Left kidney (tissue), 8 donors: ENCODE measurements at places on chromosomes 3 and 15.

DNA sequence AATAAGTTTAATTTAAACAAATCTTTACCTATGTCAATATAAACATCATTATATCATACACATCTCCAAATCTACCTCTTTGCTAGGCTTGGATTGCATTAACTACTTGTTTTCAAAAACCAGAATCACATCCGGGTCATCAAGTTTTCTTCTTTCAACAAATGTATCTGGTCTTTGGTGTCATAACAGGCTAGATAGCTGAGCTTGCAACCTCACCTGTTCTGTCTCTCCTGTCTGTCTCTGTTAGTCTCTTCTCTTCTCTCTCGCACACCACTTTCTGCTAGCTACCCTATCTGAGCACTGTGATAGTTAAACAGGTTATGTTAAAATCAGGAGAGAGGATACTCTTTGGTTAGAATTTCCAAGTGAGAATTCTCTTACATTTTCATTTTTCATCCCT, 6.7 kb downstream of the FOXB1 start:
- DNase-seq: no peak

DNA sequence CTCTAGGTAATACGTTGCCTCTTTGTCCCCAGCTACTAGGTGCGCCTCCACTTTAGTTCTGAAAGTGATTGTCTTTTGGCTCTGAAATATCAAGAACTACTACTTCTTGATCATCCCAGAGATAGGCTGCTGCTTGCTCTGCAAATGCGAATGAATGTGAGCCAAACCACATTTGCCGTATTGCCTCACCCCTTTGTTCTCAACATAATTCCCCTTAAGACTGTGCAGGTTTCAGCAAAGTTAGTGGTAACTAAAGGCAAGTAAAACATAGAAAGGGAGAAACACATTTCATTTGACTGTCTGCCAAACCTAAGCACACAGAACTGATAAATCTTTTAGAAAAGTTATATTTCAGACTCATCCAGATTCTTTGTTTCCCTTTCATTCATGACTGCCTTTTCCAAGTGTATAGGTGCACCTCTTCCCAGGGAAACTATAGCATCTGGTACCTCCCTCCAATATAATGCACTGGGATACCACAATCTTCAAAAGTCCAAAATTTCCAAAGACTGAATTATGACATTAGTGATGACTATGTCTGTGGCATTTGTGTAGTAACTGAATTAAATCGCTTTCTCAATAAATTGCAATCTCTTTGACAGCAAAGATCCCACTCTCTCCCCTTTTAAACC, 720.6 kb upstream of the CBLB start:
- no peak for DNase-seq

DNA sequence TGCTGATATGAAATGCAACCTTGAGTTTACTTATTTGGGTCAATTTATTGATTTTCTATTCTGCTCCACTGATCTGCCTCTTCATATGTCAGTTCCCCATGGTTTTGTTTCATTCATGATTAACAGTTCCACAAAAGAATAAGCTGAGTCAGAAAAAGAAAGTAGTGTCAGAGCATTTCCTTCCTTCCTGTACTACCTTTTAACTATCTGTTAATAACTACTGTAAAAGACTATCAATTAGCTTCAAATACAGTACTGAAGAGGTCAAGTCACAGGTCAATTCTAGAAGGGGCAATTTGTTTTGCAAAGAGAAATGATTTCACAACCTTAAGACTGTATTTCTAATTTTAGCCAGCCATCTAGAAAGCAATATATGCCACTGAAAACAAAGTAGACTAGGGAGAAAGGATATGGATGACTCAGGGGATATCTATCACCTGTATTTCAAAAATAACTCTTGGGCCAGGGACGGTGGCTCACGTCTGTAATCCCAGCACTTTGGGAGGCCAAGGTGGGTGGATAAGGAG, 129.5 kb downstream of the TFDP2 start:
- DNase-seq: no peak

- DNase-seq: no peak
Measured at GRCh38 chr3:148789146-148789545, 38.5 kb upstream of the CPB1 start.

DNA sequence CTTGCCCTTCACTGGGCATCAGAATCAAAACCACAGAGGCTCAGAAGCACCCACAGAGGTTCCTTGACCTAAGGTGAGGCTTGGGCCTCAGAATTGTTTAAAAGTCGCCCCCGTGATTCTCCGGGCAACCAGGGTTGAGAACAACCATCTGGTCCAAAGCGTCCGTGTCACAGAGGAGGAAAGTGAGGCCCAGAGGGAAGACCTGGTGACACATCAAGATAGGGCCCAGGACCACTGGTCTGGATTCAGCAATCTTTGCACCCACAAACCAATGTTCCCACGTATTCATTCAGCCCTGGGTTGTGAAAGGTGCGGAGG, 272.6 kb downstream of the UACA start:
- no peak for DNase-seq

DNA sequence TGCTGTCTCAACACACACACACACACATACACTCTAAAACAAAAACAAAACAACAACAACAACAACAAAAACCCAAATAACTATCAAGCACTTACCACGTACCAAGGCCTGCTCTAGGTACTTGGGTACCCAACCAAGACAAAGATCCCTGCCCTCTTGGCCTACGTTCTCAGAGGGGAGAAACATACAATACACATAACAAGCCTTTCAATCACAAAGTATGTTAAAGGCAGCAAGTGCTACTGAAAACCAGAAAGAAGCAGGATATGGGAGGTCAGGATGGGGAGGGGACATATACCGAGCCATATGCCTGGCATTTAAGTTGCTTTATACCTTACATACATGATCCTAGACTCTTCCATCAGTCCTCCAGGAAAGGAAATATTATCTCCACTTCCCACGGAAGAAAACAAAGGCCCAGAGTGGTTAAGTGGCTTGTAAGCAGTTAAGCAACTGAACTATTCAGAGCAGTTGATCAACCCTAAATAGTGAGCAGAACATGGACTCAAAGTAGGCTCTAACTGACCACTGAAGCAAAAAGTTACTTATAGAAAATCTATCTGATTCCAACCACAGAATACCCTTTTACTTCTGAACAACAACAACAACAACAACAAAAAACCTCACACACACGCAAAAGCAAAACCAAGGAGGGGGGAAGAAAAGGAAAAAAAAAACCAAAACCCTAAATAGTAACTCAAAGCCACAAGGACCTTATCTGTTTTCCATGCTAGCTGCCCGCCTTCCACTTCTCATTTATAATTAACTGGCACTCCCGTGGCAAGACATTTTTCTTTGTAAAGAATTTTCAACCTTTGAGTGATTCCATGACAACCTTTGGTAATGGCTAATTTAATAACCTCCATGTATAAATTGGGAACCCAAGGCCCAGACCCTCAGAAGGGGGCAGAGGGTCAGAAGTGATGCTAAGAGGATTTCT, 21.0 kb downstream of the PRICKLE2 start:
- no peak for DNase-seq

GRCh38 chr3:167671878-167672427, 18.2 kb upstream of the WDR49 start:
- no peak for DNase-seq

DNA sequence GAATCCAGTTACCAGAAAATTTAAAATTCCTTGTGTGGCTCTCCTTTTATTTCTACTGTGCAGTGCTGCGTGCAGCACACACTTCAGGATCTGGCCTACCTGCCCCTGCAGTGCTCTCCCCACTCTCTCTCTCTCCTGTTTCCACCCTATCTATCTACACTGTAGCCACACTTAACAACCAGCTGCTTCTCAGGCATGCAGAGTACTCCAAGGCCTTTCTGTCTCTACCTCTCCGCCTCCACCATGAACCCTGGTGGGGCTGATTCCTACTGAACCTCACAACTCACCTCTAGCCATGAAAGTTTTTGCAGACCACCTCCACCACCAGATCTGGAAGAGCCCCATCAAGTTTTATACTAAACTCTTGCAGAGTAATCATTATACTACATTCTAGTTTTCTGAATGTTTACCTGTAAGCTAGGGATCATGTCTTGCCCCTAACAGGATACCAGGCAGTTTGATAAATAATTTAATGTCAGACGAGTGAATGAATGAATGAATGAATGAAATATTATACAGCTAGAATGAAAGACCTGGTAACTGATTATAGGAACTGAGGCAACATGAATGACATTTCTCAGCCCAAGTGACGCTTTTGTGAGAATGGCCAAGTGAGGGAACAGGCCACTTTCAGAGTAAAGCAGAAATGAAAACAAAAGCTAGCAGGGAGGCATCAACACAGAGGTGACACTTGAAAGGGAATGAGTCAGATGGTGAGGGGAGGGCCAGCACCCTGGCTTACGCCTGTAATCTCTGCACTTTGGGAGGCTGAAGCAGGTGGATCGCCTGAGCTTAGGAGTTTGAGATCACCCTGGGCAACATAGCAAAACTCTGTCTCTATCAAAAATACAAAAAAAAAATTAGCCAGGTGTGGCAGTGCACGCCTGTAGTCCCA, 363.5 kb downstream of the FOXP1 start:
- no peak for DNase-seq

DNA sequence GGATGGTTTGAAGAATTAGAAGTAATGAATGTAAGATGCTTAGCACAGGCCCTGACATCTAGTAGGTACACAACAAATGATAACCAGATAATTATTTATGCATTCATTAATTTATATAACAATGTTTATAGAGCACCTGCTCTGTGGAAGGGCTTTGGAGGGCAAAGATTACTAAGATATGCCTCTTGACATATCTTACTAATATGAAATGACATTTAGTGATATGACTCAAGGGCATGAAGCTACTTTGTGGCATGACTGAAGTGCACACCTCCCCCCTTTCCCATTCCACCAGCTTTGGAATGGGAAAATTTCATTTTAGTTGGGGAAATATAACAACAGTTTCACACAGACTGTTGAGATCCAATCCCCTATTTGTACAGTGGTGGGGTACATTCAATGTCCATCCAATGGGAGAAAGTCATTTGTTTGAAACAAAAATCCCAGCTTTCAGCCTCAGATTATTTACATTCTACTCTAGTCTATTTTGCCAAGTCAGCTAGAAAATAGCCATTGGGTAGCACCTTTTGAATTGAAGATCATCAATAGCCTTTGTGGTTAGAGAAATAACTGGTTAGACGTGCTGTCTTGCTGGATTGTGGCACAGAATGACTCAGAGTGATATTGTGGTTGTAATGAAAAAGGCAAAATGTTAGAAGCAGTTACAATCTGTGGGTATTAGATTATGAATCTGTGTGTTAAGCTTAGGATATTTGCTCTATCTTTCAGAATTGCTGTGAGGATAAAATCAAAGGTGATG, 72.9 kb downstream of the MOBP start:
- DNase-seq: no peak

DNA sequence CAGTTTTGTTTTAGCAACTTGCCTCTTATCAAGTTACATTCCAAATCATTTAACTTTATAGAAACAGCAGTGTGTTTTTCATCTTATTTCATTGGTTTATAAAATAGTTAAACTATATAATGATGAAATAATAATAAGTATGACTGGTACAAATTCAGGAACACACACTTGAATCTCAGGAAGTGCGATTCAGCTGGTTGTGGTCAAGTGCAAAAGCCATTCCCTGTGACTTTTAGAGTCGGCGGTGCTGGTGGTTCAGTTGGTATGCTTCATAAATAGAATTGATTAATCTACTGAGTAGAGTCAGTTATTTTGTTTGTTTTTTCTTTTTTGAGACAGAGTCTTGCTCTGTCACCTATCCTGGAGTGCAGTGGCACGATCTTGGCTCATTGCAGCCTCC, 22.7 kb downstream of the SACM1L start:
- no peak for DNase-seq

DNA sequence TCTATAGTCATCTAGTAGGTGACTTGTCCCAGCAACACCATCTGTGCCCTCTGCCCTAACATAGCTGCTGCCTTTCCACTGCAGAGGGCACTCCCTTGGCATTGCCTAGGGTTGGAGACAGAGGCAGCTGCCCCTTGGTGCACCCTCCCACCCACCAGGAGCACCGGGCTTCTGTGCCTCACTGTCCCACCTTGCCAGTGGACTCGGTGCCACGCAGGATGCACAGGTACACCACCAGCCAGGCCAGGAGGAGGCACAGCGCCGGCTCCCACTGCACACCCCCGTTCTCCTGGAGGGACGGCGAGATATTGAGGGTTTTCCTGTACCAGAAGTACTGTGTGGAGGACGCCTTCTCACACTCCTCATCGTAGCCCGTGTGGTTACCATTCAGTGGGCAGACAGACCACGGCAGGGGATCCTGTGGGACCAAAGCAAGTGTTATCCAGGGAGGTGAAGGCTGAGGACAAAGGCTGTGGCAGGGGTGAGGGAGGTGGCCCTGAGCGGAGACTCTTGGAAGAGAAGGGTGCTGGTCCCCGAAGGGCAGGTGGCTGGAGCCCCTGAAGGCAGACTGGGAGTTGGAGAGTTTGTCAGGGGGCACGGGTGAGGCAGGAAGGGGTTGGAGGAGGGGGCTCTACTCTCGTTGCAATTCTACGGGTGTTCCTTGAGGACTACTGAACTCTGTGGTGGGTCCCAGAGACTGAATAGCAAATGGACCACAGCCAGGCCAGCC, 20.6 kb downstream of the SLC6A20 start:
- DNase-seq: no peak

DNA sequence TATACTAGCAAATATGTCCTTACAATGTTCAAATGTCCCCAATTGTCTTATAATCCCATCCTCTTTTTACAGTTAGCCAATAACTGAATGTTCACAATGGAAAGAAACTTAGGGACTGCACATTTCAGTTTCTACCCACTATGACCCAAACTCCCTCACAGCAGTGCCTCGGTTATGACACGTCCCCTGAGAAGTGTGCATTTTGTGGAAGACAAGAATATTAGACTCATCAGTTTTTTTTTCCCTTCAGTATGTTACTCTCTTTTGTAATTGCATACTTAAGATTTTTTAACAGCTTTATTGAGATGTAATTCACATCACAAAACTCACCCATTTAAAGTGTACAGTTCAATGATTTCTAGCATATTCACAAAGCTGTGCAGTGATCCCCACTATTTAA, 64.8 kb downstream of the IGF2BP2 start:
- DNase-seq: no peak

DNA sequence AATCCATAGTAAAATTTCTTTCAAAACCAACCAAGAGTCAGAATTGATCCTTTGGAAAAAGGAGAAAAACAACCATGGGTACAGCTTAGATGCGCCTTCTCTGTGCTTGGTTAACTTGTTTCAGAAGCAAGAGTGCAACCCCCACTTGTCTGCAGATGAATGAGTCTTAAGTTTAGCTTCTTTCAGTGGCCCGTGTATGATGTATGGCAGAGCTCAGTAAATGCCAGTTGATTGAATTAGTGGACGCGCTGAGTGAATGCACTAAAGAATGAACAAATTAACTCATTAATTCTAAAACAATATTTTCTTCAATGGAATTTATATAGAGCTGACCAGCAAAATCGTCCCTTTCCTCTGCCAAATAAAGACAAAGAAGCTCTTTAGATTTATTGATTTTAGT, 67.0 kb upstream of the ARHGEF3 start:
- no peak for DNase-seq

DNA sequence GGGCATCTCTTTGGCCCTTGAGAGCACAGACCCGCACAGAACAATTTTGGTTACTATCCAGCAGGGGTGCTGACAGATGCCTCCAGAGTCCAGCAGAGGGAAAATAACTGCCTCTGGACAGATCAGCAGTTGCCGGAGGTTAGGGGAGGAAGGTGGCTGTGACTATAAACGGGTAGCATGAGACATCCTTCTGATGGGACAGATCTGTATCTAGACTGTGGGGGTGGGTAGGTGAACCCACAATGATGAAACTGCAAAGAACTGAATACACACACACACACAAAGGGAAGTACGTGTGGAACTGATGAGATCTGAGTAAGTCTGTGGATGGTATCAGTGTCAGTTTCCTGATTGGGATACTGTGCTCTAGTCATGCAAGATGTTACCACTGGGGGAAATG, 21.2 kb downstream of the ADAMTS7 start:
- no peak for DNase-seq
